RCC 7860 (cell line): ENCODE measurements at places on chromosomes 1 and 21.

DNA sequence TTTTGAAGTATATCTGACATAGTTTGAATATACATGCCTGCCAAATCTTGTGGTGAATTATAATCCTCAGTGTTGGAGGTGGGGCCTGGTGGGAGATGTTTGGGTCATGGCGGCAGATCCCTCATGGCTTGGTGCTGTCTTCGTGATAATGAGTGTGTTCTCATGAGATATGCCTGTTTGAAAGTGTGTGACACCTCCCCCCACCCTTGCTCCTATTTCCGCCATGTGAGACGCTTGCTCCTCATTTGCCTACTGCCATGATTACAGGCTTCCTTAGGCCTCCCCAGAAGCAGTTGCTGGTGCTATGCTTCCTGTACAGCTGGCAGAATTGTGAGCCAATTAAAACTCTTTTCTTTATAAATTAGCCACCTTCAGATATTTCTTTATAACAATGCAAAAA, 436.6 kb upstream of the BEND5 start:
- no peak for DNase-seq

DNA sequence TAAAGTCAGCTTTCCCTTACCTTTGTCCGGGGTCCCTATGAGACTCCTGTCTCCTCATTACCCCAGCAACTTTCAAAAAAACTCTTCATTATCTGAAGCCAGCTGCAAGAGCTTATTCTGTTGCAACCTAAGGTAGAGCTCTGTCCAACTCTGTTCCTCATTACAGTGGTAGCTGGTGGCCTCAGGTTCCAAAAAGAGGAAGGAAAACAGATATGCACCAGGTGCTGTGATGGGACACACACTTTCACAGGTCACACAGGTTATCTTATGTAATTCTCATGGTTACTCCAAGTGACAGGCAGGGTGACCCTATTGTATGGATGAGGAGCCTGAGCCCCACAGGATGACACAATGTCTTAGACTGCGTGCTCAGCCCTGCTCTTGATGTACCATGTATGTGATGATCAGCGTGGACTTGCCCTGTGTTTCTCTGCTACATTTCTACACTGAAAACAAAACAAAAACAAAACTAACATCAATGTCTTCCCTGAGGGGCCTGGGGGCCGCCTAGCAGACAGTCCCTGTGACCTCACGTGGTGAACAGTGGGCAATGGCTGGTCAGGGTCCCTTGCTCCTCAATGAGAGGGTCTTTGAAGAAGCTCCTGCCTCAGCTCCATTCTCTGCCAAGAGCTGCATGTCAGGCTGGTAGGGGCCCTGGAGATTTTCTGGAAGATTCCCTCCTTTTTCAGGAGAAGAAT, 9.7 kb upstream of the TENT5C start:
- DNase-seq = no peak

DNA sequence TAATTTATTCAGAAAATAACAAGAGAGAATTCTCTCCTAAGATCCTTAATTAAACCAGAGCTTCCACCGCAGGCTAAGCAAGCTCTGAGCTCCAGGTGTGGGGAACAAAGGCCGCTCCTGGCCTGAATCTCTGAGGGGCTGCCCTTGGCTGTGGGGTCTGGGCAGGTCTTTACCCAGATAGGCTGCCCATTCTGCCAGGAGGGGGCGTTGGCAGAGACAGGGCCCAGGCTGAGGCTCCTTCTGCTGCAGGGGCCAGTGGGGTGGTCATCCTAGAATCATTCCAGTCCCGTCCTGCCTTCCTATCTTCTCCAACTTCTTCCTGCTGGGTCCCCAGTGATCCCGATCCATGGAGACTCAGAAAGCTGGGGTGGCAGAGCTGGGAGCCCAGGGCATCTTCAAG, 82.9 kb upstream of the POU3F1 start:
- no peak for DNase-seq

GRCh38 chr1:175563236-175563895, 180.0 kb downstream of the TNR start:
- DNase-seq = no peak

GRCh38 chr1:21659099-21659923, 9.8 kb downstream of the RAP1GAP start:
- DNase-seq = peak; percentile 28

DNA sequence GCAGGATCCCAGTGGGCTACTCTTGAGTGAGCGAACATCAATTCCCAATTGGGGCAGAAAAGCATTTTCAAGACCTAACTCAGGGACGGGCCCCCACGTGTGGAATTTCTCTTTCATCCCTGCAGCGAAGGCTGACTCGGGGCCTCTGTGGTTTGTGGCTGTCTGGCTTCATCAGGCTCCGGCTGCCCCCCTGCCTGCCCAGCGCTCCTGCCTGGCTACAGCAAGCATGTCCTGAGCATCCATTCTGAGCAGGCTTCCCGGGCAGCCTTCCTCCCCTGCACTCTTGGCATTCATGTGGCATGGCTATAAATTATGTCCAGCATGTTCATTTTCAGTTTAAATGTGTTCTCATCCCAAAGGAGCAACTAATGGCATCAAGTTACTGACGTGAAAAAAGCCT, 588.1 kb downstream of the KIF26B start:
- peak; percentile 43 for DNase-seq

DNA sequence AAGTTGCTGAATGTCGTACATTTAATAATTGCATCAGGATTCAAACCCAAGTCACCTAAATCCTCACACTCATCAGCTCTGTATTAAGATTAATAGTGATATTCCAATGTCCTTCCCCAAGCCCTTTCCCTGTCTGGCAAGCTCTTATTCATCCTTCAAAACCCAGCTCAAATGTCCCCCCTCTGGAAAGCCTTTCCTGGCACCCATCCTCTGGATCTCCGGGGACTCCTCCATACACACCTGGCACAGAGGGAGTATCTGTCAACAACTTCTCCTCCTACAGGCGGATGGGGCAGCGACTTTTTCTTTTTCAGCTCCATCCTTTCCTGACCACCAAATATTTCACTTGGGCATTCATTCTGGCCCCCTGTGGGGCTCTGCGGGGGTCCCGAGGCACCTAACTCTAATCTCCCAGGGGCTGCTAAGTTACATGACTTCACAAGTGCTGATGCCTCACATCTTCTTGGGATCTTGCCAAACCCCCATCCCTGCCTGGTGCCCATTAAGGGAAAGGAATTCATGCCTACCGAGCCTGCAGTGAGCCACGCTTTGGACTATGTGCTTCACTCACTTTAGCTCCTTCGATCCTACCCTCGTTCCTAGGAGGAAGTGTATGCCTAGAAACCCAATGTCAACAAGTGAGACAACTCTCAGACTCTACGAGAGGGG, 15.2 kb downstream of the TINAGL1 start:
- DNase-seq = peak; percentile 97

DNA sequence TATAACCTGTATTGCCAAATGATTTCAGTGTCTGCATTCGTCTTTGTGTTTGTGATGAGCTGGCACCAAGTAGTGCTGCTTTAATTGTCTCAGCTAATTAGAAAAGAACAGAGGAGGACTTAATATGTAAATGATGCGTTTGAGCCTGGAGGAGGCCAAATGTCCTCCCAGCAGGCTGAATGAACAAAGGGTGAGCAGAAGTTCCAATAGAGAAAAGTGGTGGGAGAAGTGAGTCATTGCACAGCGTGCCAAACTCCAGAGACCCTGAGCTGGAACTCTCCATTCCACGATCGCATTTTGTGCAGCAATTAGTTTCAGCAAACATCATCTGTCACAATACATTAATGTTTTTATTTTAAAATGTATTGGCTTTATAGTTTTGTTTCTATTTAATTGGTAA, 17.9 kb downstream of the ETV3L start:
- no peak for DNase-seq

- DNase-seq = peak; percentile 98
These were observed 15.5 kb downstream of the SLC2A1 start for GRCh38 chr1:42943166-42943565.

- DNase-seq = no peak
These were observed 926 bp upstream of the SCMH1 start for GRCh38 chr1:41243079-41243385.

DNA sequence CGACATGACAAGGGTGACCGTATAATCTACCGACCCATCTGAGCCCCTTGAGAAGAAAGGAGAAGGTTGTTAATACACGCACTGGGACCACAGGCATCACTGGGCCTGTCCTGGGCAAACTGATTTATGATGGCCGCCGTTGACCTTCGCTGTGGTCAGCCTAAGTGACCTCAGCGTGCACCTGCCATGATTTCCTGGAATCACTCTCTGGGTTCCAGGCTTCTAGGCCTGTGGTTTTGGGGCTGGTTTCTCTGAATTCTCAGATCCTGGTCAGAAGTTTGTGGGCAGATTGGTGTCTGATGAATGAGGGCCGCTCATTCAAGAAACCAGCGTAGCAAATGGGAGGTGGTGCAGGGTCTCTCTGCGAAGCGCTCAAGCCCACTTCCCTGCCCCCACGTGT, 64.0 kb downstream of the SIK1 start:
- no peak for DNase-seq

DNA sequence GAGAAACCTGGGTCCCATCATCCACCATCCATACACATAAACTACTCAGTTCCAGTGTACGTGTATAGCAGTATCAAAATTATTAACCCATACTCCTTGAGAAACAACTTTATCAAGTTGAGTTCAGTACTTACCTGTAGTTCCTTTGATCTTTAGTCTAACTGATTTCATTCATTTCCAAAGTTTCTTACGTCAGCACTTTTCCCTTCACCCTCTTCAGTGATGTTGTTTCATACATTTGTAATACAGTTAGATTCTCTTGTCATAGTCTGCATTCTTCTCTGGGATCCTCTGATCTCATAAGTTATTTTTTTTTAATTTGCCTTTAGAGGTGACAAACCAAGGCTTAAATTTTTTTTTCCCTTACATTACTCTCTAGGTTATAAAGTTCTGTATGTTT, 143.2 kb downstream of the PIK3R3 start:
- DNase-seq = no peak

GRCh38 chr1:25794325-25794724, 5.7 kb upstream of the SELENON start:
- no peak for DNase-seq

DNA sequence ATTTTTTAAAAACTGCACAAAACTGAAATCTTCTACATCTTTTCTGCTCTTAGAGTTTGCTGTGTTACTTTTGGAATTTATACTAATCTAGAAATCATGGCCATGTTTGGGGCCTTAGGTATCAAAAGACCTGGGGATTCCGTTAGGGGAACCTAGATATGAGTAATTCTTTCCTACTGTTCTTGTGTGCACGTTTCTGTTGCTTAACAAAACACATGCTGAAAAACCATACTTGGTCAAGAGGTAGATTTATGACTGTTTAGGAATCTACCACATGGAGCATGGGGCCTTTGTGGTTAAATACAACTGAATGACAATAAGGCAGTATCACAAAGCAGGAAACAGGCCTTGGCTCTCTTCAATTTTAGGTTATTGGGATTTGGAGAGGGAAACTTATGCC, 291.9 kb upstream of the USP25 start:
- peak; percentile 38 for DNase-seq

GRCh38 chr1:42690477-42691156, 8.4 kb downstream of the YBX1 start:
- no peak for DNase-seq

GRCh38 chr1:913491-914130, 10.1 kb upstream of the SAMD11 start:
- DNase-seq = no peak

GRCh38 chr1:218656301-218657037, 311.3 kb downstream of the TGFB2 start:
- peak; percentile 72 for DNase-seq

DNA sequence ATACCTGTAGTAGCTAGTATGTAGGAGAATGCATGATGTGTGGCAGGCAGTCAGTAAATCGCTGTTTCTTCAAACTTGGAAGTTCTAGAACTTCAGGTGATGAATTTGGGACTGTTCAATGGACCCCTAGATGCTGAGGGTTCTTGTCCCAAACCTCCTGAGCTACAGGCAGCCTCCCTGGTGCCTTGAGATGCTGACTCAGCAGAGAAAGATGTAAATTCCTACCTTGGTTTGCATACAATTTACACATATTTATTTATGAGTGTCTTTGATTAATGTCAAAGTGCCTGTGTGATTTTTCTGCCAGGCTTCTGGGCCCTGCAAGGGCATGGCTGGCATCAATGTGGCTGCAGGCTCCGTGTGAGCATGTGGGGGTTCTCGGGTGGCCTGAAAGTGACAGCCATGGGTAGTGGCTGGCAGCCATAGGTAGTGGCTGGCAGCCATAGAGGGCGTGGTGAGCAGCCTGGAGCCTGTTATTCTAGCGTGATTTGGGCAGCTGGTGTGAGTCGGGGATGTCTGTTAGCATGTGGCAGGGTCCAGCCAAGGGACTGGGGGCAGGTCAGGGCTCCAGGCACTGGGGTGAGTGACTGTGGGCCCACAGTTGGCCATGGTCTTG, 13.2 kb upstream of the POU3F1 start:
- no peak for DNase-seq

DNA sequence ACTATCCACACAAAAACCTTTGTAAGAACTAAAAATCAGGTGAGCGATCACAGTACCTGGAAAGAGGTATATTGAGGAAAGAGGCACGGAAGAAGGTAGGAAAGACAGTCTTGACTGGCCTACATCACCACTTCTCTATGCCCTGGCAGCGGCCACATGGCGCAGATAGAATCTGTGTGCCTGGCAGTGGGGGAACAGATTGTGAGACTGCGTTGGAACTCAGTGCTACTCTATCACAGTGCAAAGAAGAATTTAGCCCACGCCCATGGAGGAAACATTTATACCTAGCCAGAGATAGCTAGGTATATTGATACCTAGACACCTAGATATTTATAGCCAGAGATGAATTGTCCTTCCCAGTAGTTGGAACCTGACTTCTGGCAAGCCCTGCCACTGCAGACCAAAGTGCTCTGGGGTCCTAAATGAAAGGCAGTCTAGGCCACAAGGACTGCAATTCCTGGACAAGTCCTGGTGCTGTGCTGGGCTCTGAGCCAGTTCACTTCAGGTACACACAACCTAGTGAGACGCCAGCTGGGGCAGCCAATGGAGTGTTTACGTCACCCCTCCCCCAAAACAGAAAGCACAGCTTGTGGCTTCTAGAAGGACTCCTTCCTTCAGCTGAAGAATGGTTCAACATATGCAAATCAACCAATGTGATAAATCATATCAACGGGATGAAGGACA, 51.9 kb downstream of the DHX9 start:
- DNase-seq = no peak

DNA sequence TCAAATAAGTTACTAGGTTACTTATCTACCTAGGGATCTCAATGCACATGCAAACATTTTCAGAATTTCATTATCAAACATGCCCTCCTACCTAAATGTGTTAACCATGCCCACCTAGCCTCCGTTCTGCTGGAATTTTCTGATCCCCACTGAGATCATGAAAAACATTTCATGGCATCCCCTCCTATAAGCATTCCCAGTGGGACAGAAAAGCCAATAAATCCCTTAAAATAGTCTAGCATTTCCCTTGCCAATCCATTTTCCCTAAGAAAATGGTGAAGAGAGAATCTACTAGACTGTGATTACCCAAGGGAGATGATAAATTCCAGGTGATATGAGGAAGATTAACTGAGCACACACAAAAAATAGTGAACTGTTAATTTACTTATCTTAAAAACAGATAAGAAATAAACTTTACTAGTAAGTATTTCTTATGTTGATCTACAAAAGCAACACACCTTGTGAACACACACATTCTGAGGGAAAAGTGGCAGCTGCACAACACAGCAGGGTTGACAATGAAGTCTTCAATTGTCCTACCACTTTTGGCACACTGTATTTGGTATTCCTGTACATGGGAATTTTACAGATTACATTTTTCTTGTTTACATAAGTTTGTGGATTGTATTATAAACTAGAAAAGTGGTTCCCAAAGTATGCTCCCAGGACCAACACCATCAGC, 49.6 kb downstream of the ARID4B start:
- no peak for DNase-seq
